ENCODE measurements at places on chromosomes 6 and 20.

DNA sequence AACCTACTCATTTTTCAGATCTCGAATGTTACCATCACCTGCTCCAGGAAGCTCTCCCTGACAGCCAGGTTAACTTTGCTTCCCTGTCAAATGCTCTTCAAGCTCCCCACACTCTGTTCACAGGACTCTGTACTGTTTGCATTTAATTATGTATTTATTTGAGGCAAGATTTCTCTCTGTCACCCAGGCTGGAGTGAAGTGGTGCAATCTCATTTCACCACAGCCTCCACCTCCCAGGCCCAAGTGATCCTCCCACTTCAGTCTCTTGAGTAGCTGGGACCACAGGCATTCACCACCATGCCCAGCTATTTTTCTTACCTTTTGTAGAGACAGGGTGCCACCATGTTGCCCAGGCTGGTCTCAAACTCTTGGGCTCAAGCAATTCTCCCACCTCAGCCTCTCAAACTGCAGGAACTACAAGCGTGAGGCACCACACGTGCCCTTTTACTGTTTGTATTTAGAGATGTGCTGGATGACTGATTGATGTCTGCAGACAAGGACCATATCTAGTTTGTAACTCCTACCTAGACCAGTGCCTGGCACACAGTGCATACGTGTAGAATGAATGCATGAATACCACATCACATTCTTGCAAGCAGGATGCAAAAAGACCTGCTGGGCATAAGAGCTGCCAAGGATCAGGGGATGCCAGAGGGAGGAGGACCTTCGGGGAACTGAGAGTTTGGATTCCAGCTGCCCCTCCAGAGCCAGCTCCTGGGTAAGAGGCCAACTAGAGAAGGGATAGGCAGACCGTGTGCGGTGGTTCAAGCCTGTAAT lies 15.6 kb upstream of the CBFA2T2 start:
- no peak for DNase-seq

DNA sequence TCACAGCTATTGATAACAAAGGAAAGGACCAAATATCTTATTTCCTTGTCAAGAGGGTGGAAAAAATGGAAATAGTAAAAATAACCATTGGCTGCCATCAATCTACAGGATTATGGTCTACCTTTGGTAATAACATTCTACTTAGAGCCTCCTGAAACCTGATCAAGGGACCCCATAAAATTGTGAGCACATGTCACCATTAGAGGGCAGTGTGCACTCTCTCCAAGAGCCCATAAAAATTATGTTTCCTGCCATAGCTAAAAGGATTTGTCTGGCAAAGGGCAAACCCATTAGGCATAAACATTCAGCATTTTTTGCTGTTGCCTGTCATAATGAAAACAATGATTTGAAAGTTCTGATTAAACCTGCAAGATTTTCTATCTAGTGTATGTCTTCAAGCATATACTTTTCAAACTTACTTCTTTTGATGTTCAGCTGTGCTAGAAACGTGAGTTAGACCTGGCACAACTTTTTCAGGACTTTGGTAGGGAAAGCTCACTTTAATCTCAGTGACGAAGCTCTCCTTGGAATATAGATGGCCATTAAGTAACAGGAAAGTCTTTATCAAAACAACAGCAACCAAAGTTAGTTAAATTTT lies 120.7 kb upstream of the ZFP64 start:
- peak; percentile 4 for DNase-seq

DNA sequence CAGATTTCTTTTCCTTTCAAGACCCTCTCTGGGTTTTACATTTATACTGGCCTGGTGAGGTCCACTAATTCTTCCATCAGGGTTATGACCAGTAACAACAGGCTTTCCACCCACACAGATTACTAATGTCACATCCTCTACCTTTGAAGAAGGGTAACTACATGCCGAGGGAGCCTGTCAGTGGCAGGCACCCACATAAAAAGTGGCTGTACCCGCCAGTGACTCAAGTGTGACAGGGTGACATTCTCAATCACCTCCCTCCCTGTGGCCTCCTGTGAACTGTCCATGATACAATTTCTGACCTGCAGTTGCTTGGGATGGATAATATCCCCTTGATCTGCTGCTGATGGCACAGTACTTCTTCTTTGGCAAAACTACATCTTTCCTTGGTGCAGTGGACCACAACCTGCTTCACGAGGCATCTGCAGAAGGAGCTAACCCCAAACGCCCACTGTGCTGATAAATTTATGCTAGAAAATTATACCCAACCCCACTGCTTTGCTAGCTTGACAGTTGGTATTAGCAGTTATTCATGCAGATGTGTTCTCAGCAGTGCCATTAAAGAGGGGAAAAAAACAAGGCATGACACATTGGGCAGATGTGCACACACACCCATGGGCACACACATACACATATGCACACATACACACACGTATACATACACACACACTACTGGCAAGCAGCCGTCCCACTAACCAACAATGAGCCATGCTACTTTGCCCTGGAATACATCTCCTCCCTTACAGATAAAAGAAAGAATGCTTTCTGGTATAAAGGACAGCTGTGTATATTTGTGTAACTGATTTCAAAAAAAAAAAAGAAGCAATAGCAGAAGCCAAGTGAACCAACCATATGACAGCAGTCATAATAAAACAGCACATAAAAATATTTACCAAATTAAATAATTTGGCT lies 20.8 kb downstream of the GFOD1 start:
- no peak for DNase-seq

DNA sequence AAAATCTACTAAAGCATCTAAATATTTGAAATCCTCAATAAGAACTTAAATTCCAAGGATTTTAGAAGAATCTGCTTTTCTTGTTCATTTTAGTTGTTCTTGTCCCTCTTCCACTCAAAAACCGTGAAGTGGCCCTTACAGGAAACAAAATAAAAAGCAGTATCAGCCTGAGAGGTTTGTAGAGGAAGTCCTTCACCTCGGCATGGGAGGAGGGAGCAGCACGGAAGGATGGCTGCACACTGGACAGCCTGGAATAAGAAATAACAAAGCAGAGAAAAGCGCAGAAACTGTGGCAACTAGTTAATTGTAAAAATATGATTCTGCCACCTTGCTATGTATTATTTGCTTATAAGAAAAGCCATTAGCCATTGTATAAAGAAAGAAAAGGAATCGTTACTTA lies 46.1 kb downstream of the RALGAPA2 start:
- no peak for DNase-seq

- DNase-seq = no peak
Measured at GRCh38 chr6:164897523-164898235, 411.7 kb downstream of the C6orf118 start.

DNA sequence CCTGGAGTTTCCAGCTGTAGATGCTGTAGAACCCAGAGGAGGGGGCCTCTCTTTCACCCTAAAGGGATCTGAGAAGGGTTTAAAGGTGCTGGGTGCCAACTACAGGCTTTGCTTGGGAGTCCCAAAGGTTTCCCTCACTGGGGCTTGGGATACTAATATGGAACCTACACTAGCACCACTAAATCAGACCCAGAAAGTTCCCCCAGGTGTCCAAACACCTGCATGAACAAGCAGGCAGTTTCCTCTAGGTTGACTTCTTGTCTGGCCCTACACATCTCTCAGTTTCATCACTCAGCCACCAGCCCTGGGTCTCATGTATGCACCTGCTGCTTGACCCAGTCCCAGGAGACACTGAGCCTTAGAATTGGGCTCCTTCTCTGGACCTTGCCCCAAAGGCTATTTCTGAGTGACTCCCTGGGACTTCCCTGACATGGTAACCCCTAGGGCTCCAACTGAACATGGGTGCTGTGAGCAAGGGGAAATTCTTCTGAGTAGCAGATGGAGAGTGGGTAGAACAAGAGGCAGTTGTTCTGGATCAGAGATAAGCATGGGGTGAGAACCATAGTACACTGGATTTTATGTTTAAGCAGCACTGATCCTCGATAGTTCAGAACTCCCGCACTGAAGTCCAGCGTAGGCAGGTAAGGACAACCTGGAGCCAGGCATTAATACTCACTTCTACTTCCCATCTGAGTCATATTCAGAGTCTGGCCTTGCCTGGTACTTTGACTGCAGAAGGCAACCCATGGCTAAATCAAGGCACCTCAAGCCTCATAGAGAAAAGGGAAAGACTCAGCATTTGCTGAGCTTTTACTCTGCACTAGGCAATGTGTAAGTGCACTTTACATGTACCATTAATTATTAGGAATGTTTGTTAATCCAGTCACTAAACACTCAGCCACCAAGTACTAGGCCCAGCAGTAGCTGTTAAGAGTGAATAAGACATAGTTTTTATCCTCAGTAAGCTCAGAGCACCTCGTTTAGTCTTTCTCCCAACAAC lies 16.8 kb downstream of the BCL2L1 start:
- no peak for DNase-seq

GRCh38 chr20:10255846-10256245 lies 37.2 kb downstream of the SNAP25 start:
- no peak for DNase-seq

- DNase-seq = no peak
Measured at GRCh38 chr6:158011478-158011920, 29.8 kb downstream of the SYNJ2 start.

DNA sequence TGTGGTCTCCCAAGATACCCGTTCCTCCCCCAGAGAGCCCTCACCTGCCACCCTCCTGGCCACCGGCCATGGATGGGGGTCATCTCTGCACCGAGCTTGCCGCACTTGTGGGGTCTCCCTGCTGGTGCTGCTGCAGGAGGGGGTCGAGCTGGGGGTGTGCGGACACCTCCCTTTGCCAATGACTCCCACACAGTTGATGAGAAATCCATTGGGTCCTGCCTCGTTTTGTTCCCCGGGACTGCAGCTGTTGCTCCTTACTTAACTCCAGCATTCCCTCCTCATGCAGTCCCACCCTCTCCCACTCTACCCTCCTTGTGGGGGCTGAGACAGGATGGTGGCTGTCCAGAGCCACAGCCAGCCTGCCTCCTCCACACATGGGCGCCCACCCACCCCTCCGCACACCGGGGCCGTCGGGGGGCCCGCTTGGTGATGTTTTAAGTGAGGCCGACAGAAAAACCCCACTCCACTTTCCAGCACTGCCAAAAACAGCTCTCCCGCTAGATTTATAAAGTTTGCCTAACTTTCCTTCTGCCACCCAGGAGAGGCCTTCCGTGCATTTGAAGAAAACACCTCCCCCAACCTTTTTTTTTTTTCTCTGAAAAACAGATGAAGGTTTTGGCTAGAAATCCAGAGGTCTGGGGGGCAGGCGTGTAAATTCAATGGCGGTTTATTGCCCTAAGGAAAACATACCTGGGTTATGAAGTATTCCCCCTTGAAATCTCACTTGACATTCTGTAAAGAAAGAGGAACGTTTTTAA lies 53.5 kb upstream of the APCDD1L start:
- DNase-seq = no peak

DNA sequence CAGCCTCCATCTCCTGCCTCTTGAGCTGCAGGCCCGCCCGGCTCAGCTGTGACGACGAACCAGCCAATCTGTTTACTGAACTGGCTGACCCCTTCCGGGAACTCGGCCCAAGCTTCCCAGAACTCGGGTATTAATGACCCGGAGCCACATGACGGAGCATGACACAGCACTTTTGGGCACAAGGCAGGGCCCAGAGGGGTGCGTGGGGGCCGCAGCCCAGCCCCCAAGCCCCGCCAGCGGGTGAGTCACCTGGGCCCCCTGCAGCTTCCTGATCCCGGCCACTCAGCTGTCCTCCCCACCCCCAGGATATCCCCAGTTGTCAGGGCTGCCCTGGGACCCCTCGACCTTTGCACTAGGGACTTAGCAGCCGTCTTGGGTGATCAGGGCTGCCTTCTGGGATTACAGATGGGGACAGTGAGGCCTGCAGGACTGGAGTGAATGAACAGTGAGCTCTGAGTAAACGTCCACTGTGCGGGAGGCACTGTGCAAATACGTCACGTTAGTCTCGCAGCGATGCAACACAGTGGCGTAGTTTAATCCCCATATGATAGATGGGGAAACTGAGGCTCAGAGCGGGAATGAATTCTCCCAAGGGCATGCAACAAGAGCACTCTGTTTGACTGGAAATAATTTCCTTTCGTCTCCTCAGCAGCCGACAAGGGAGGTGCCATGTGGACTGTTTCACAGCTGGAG lies 102.1 kb downstream of the CEBPB start:
- DNase-seq = peak; percentile 80

DNA sequence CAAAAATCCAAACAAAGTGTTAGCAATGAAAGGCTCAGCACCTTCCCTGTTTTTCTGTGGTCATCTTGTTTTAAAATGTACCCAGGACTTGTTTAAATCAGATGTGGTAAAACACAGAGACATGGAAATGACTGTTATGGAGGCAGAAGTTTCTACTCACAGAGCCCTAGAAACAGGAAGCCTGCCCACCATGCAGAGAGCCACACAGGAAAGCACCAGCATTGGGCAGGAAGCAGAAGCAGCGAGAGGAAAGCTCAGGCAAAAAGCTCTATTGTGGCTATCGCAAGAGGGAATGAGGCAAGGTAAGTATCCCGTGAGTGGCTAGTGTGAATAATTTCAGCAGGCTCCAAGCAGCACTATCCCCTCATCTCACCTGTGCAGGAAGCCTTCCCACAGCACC lies 42.8 kb downstream of the GPR6 start:
- DNase-seq = no peak

DNA sequence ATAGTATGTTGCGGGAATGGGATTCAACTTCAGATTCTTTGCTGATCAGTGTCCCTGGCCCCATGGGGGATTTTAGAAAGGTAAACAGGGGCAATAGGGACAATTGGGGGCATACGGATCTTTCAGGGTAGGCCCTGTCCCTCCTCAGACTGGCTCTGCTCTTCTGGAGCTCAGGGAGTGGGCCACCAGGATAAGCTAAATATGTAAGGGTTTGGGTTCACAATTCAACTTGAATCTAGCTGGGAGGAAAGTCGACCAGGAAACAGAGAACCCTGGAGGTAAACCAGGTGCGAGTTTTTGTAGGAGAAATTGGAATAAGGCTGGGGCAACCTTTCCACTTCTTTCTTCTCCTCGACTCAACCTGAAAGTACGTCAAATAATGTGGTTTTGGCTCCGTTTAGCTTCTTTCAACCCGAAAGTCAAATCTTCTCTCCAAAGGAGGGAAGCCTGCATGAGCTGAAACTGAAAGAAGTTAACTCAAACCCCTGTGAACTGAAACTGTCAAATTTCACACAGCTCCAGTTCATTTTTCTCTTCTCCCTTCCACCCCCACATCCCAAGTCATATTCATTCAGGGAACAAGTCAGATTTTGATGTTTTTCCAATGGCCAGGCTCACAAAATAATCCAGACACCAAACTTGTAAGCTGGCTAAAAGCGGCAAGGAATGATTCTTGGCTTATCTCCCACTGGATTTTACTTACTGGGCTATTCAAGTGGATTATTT lies 278.2 kb downstream of the CLIC5 start:
- no peak for DNase-seq

GRCh38 chr20:44997171-44997570 lies 30.9 kb downstream of the STK4 start:
- no peak for DNase-seq
